LNCaP clone FGC (cell line): ENCODE measurements at places on chromosomes 11 and 22.

GRCh38 chr11:7900686-7901085 is 30.4 kb downstream of the OR10A6 start:
- no peak for DNase-seq

DNA sequence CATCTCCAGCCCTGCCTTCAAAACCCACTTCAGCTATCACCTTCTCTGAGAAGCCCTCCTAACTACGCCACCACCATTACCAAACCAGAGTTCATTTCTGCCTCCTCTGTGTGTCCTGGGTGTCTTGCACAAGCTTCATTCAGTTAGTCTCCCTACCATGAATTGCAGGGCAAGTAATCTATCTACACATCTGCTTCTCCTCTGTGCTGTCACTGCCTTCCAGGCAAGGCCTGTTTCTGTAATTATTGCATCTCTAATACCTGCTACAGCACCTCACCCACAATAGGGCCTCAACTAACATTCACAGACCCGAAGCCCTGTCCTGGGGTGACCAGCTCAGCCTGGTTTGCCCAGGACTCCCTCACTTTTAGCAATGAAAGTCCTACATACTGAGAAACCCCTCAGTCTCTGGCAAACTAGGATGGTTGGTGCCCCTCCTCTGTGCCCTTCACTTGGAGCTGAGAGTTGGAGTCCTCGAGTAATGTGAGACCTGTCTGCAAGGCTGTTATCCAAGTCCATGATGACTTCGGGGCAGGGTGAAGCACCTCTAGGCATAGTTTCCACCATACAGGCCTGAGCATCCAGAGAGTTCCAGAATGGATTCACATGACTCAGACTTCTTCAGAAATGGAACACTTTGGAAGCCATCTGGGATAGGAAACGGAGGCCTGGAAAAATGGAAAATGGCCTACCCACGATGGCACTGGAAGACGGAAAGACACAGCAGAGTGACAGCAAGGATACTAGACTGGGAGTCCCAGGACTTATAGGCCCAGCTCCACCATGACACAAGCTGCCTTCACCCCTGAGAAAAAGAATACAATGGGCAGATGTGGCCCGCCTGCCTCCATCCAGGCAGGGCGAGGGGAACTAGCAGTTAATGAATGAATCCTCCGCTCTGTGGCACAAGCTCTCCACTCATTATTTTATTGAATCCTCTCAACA is 269.3 kb downstream of the BUD13 start:
- DNase-seq, result no peak

- DNase-seq, result no peak
These were observed 113.0 kb upstream of the MTMR2 start for GRCh38 chr11:96036863-96037262.

GRCh38 chr22:49427341-49427740 is 400.3 kb downstream of the BRD1 start:
- DNase-seq, result no peak

DNA sequence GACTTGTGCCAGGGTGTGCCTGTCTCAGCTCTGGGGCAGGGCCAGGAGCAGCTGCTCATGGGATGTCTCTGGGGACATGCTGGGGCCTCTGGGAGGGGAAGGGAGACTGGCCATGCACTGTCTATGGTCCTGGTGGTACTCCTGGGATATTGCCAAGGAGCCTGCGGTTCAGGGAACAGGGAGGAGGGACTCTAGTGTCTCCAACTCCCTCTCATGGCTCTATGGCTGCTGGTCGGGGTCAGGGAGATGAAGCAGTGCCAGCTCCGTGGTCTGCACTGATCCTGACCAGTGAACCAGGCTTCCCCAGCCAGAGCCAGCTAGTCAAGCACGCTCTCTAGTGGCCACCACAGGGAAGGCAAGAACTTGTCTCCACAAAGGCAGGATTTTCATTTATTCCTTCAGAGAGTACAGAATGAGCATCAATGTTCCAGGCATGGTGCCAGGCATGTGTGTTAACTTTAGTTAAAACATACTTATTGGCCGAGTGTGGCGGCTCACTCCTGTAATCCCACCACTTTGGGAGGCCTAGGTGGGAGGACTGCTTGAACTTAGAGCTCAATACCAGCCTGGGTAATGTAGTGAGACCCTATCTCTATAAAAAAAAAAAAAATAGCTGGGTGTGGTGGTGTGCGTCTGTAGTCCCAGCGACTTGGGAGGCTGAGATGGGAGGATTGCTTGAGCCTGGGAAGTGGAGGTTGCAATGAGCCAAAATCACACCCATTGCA is 2.5 kb upstream of the BEST1 start:
- peak; percentile 75 for DNase-seq

- no peak for DNase-seq
These were observed 817.4 kb downstream of the BRD1 start for GRCh38 chr22:49010070-49010863.

DNA sequence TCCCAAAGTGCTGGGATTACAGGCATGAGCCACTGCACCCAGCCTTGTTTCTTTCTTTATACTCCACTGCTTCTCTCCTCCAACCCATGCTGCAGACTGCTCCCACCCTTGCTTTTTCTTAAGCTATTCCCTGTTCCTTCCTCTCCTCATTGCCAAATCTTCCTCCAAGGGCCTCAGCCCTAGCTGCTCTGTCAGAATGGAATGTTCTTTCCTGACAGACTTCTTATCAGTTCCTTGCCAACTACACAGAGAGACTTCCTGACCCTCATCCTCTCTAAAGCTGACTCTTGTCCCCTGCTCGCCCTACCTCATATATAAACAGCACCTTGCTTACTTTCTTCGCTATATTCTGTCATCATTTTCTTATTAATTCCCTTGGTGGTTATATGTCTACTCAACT is 16.9 kb upstream of the PIK3C2A start:
- DNase-seq, result no peak

- DNase-seq, result peak; percentile 21
These were observed 418.6 kb downstream of the FAM181B start for GRCh38 chr11:82315093-82315492.

GRCh38 chr11:45247433-45247832 is 38.7 kb downstream of the SYT13 start:
- no peak for DNase-seq

DNA sequence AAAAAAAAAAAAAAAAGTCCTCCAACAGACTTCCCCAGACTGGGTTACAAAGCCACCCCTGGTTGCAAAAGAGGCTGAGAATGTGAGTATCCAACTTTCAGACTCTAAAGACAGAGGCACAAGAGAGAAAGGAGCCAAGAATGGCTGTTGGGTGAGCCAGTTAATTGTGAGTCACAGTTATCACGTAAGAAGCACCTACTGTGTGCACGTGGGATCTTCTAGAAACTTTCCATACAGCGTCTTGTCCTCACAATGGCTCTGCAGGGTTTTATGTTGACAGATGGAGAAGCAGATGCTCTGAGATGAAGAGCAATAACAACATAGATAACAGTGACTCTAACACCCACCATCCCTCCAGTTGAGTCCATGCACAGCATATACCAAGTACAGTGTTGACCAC is 41.0 kb downstream of the CD82 start:
- DNase-seq, result no peak

GRCh38 chr22:35620624-35621251 is 3.6 kb upstream of the MB start:
- no peak for DNase-seq

- no peak for DNase-seq
These were observed 9.5 kb downstream of the HOATZ start for GRCh38 chr11:111524056-111524455.
